ENCODE measurements at places on chromosomes 3 and 15. TPM values are rescaled to one million over a fixed set of nuclear protein-coding genes. Genes with fewer than 3 reads are reported as not detected.

Gene CHRNB4
- not detected for total RNA-seq

Gene CHRNA5
- total RNA-seq: 52.4 TPM

Gene TRIM42
- not detected for total RNA-seq

Gene H1-8
- total RNA-seq: not detected

Gene MCTP2
- total RNA-seq: 0.15 TPM

Gene ROBO1
- 61.6 TPM for total RNA-seq

Gene CEP19
- 7.1 TPM for total RNA-seq

Gene SHC4
- 0.10 TPM for total RNA-seq

Gene XCR1
- total RNA-seq: not detected

Gene SGO1
- total RNA-seq: 14.8 TPM

DNA sequence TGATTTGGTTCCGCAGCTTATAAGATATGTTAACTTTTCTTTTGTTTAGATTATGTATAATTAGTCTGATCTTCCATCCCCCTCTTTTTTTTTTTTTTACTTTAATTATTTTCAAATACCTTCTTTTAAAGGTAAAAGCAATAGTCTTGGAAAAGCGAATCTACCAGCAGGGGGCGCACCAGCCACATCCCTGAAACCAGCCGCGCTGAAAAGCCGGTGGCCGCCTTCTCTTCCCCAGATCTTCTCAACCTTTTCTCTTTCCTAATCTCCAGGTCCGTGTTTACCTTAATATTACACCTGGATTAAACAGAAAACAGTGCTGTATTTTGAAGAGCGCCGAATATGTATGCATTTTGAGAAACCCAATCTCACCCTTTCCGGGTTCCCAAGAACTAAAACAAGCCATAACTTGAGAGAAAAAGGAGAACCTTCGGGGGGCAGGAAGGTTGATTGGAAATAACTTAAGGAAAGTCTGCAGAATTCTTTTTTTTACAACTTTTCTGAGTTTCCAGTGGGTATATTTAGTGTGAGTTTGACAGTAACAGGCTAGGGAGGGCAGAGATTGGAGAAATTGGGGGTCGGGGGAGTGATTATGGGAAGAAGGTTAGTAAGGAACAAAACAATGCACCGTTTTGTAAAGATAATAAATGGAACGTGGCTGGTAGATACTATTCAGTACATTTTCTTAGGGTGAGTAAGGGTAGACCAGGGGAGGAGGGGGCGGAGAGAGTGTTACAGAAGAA is 2.0 kb upstream of the SOX2 start:
- no peak overlapping the region for H3K27ac ChIP-seq
- peaks cover 40% of the 10 kb centered on the region for H3K27me3 ChIP-seq
- DNase-seq: no peak

- H3K36me3 ChIP-seq: peaks cover 3% of the 10 kb centered on the region
- no peak for DNase-seq
- no peak overlapping the region for H3K27ac ChIP-seq
- no peaks in the 10 kb centered on the region for H3K27me3 ChIP-seq
- peaks cover 16% of the 10 kb centered on the region for H3K4me1 ChIP-seq
Observed at GRCh38 chr3:42651248-42652091, 2.0 kb upstream of the ZBTB47 start.

GRCh38 chr15:92323525-92323924 is 70.2 kb upstream of the ST8SIA2 start:
- H3K27ac ChIP-seq: no peak overlapping the region
- H3K27me3 ChIP-seq: peaks cover 4% of the 10 kb centered on the region
- DNase-seq: no peak

DNA sequence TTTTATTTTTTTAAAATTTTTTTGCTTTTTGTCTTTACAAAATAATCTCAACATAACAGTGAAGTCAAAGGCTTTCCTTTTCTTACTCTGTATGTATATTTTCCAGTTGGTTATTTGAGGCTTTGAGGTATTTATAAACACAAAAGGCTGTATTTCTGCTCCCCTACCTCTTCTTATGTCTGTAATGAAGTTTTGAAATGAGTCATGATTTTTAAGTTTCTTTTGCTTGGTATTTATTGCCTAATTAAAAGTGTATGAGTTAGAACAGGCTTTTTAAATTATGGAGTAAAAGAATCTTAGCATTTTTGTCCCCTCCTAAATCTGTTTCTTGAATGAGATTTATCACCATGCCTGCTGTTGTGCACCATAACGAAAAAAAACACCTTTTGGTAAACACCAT is 66.0 kb downstream of the DCUN1D1 start:
- H3K27me3 ChIP-seq: no peaks in the 10 kb centered on the region
- DNase-seq: no peak
- H3K36me3 ChIP-seq: peaks cover 1% of the 10 kb centered on the region
- H3K27ac ChIP-seq: no peak overlapping the region
- no peaks in the 10 kb centered on the region for H3K4me1 ChIP-seq

DNA sequence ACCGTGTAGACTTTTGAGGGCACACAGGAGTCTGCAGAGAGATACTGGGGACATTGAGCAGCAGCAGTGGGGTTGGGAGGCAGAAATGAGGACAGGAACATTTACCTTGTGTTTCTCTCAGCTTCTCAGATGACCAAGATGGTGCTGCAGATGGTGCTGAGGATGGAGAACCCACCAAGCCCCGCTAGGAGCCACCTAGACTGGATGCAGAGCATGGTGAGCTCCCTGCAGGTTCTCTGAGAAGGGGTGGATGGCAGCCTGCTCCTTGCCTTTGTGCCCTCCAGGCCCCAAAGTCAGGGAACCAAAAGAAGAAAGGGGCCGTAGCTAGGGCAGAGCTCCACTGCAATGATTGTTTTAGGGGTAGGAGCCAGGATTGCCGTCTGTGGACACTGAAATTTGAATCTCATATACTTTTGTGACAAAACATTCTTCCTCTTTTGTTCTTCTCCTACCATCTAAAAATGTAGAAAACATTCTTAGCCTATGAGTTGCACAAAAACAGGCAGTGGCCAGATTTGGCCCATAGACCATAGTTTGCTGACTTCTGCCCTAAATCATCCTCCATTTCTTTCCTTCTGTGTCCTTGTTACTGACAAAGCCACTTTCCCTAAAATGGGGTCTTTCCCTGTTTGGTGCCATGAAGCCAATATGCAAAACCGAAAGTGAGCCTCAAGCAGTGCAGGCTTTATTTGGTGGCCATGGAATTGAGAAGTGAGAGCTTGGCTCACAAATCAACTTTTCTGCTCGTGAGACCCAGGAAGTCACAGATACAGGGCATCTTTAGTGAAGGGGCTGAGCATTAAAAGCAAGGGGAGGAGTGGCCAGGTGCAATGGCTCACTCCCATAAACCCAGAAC is 11.9 kb upstream of the MUC20 start:
- DNase-seq: no peak
- no peak overlapping the region for H3K27ac ChIP-seq

GRCh38 chr3:155960060-155960459 is 89.6 kb downstream of the GMPS start:
- no peaks in the 10 kb centered on the region for H3K36me3 ChIP-seq
- no peak overlapping the region for H3K27ac ChIP-seq
- no peak overlapping the region for H3K4me3 ChIP-seq
- no peak for DNase-seq
- H3K27me3 ChIP-seq: no peaks in the 10 kb centered on the region
- no peaks in the 10 kb centered on the region for H3K4me1 ChIP-seq

GRCh38 chr3:123371859-123372685 is 76.8 kb downstream of the ADCY5 start:
- no peak overlapping the region for H3K4me3 ChIP-seq
- no peaks in the 10 kb centered on the region for H3K36me3 ChIP-seq
- 0 out of 2 replicates have a peak, but pooled peaks cover 2% of the 10 kb centered on the region for H3K27me3 ChIP-seq
- H3K4me1 ChIP-seq: no peaks in the 10 kb centered on the region

- H3K4me1 ChIP-seq: no peaks in the 10 kb centered on the region
- peaks cover 2% of the 10 kb centered on the region for H3K27me3 ChIP-seq
- no peak for DNase-seq
- no peaks in the 10 kb centered on the region for H3K36me3 ChIP-seq
- no peak overlapping the region for H3K27ac ChIP-seq
- no peak overlapping the region for H3K4me3 ChIP-seq
Observed at GRCh38 chr3:45332493-45332892, 55.9 kb upstream of the LARS2 start.

DNA sequence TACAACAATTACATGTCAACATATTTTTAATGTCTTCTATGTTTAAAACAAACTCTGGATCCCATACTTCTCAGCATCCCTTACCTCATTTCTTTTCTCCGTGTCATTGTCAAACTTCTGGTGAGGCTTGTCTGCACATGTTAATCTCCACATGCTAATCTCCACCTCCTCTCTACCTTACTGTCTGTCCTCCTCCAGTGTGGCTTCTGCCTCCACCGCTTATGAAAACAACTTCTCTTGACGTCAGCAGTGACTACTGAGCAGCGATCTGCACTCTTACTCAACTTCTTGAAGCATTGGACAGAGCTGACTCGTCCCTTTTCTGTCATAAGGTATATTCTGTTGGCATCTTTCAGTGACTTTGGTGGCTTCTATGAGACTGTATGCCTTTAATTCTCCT is 338.2 kb upstream of the THRB start:
- H3K4me3 ChIP-seq: no peak overlapping the region
- H3K4me1 ChIP-seq: no peaks in the 10 kb centered on the region
- no peak for DNase-seq
- peaks cover 8% of the 10 kb centered on the region for H3K27me3 ChIP-seq

DNA sequence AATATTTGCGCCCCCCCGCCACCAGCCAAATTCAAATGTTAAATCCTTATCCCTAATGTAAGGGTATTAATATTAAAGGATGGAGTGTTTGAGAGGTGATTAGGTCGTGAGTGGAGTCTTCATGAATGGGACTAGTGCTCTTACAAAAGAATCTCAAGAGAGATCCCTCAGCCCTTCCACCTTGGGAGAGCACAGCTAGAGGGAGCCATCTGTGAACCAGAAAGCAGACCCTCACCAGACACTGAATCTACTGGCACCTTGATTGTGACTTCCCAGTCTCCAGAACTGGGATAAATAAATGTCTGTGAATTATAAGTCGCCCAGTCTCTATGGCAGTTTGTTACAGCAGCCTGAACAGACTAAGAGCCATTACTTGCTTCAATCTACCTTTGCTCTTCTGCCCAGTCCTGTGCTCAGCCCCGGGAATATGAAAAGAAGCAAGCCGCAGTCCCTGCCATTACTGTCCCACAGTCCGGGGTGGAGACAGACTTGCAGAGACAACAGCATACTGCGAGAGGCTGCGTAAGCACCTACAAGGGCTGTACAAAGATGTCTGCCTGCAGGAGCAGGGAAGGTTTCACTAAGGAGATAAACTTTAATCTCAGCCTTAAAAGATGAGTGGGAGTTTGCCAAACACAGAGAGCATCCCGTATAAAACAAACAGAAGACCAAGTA is 110.7 kb upstream of the TMCO5A start:
- H3K36me3 ChIP-seq: no peaks in the 10 kb centered on the region
- H3K27ac ChIP-seq: no peak overlapping the region
- DNase-seq: no peak
- H3K27me3 ChIP-seq: no peaks in the 10 kb centered on the region

- H3K4me3 ChIP-seq: no peak overlapping the region
- H3K36me3 ChIP-seq: no peaks in the 10 kb centered on the region
- H3K27ac ChIP-seq: no peak overlapping the region
- peaks cover 3% of the 10 kb centered on the region for H3K4me1 ChIP-seq
Observed at GRCh38 chr15:94235646-94236045, 4.3 kb downstream of the MCTP2 start.

- no peak overlapping the region for H3K27ac ChIP-seq
- no peaks in the 10 kb centered on the region for H3K27me3 ChIP-seq
- H3K36me3 ChIP-seq: no peaks in the 10 kb centered on the region
- H3K4me3 ChIP-seq: no peak overlapping the region
Observed at GRCh38 chr3:167450675-167451074, 23.2 kb downstream of the SERPINI2 start.

DNA sequence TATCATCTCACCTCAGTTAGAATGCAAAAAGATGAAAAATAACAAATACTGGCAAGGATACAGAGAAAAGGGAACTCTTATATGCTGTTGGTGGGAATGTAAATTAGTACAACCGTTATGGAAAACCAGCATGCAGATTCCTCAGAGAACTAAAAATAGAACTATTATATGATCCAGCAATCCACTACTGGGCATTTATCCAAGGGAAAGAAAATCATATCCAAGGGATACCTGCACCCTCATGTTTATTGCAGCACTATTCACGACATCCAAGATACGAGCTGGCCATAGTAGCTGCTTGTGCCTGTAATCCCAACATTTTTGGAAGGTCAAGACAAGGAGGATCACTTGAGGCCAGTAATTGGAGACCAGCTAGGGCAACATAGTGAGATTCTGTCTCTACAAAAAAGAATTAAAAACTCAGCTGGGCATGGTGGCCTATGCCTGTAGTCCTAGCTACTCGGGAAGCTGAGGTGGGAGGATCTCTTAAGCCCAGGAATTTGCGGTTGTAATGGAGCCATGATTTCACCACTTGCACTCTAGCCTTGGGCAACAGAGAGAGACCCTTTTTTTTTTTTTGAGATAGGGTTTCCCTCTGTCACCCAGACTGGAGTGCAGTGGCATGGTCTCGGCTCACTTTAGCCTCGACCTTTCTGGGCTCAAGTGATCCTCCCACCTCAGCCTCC is 26.6 kb downstream of the USP50 start:
- H3K27ac ChIP-seq: no peak overlapping the region
- DNase-seq: no peak
- H3K4me3 ChIP-seq: no peak overlapping the region

DNA sequence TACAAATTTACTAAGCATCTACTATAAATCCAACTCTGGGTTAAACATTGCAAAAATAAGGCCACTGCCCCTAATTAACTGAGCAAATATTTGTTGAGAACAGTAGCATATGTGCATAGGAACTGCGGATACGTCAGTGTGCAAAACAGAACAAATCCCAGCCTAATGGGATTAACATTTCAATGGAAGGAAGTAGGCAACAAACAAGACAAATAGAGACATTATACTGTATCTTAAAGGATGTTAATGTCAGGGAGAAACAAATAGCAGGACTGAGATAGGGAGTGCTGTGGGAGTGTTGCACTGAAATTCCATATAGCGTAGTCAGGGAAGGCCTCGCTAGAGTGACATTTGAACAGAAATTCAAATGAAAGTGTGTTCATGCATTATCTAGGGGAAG is 89.7 kb upstream of the KCNAB1 start:
- no peaks in the 10 kb centered on the region for H3K4me1 ChIP-seq
- H3K4me3 ChIP-seq: no peak overlapping the region
- no peak for DNase-seq
- no peaks in the 10 kb centered on the region for H3K36me3 ChIP-seq
- peaks cover 6% of the 10 kb centered on the region for H3K27me3 ChIP-seq

GRCh38 chr3:50405249-50405648 is 45.9 kb upstream of the TMEM115 start:
- H3K27me3 ChIP-seq: no peaks in the 10 kb centered on the region
- DNase-seq: no peak
- H3K4me3 ChIP-seq: no peak overlapping the region

- H3K4me1 ChIP-seq: no peaks in the 10 kb centered on the region
- H3K27me3 ChIP-seq: no peaks in the 10 kb centered on the region
- no peak for DNase-seq
- H3K4me3 ChIP-seq: no peak overlapping the region
Observed at GRCh38 chr3:95277613-95278012, 1214.8 kb downstream of the NSUN3 start.

- H3K4me1 ChIP-seq: no peaks in the 10 kb centered on the region
- DNase-seq: no peak
- no peak overlapping the region for H3K27ac ChIP-seq
- H3K4me3 ChIP-seq: no peak overlapping the region
- H3K27me3 ChIP-seq: no peaks in the 10 kb centered on the region
- no peaks in the 10 kb centered on the region for H3K36me3 ChIP-seq
Observed at GRCh38 chr15:26621816-26622215, 151.1 kb downstream of the GABRB3 start.

GRCh38 chr3:129555616-129556357 is 12.8 kb downstream of the H1-8 start:
- no peak for DNase-seq
- H3K27ac ChIP-seq: no peak overlapping the region
- H3K4me3 ChIP-seq: no peak overlapping the region
- no peaks in the 10 kb centered on the region for H3K27me3 ChIP-seq
- H3K4me1 ChIP-seq: peaks cover 13% of the 10 kb centered on the region

Measured in Panc1 (cell line).